ENCODE measurements at places on chromosomes 6 and 20.

DNA sequence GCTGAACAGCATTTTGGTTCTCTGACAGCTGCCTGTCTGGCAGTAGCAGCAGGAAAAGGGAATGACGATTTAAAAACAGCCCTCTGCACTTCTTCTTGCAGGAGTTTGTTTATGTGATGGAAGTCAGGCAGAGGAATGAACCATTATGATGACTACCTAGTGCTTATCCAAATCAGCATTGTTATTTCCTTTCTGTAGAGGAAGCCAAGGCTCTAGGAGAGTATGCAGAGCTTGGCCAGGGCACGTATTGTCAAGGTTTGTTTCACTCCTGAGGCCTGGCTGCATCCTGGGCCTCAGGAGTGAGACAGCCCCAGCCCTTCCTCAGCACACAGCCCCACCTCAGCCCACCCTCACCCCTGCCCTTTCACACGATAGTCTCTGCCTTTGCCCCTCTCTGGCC lies 68.5 kb downstream of the FAM229B start:
- peak; percentile 50 for DNase-seq

- no peak for DNase-seq
Measured at GRCh38 chr6:40588480-40588879, 1.3 kb upstream of the LRFN2 start.

DNA sequence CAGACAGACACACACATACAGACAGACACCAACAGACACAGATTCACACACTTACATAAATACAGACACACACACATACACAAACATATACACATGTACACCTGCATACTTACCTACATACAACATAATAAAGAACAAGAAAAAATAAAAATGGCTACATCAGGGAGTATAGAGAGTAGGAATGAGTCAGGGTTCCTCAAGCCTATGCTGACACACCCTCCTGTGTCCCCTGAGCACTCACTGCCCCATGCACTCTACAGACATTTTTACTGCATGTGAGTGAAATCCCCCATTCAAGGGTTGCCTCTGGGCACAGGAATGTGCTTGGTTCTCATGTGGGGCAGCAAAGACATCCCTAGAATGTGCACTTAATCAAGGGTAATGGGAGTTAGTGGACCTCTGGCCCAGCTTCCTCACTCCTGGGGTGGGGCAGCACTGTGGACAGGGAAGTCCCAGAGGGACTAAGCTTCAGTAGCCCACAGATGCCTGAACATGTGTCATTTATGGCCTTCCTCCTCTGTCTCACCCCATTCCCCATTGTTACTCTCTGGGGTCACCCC lies 185.9 kb upstream of the FOXA2 start:
- no peak for DNase-seq

DNA sequence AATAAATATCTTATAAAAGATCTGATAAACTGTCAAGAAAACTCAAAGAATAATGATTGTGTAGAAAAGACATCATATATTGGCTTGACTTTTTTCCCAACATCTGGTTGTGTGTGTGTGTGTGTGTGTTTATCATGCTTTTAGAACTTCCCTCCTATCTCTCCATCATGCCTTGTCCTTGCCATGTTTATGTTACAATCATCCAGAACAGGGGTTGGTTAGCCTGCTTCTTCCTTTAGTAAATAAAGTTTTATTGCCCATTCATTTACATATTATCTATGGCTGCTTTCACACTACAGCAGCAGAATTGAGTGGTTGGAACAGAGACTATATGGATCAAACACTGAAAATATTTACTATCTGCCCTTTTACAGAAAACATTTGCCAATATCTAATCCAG lies 52.8 kb upstream of the RIPOR2 start:
- no peak for DNase-seq

- no peak for DNase-seq
Measured at GRCh38 chr6:108395297-108395696, 100.4 kb downstream of the AFG1L start.

- DNase-seq, result peak; percentile 44
Measured at GRCh38 chr20:8021541-8022269, 2.1 kb upstream of the TMX4 start.

DNA sequence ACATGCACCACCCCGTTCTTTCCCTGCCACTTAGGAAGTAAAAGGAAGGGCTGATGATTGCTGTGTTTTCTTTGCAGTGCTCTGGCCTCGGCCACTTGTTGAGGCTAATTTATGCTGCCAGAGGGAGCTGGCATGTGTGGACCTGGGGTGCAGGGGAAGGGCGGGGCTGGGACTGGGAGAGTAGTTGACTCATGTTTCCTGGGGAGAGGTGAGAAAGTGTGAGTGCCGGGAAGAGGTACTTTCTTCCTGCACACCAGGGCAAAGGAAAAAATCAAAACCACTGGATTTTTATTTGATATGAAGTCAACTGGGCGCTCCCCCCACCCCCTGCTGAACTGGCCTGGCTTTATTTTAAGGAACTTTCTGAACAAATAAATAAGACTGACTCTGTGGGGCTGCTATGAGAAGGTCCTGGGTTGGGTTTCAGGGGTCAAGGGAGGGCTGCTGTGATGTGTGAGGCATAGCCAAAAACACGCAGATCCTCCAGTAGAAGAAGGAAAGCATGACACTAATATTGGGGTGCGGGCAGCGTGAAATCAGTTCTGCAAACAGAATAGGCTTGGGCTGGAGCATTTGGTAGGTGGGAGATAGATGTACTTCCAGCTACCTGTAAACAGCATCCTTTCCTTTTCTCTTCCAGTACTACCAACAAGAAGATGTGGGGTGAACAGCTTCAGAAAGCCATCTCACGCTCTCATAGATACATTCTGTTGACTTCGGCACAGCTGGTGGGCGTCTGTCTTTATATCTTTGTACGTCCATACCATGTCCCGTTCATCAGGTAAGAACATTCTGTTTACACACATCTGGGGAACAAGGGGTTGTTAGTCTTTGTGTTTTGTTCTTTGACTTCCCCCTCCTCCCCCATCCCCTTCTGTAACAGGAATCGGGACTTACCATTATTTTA lies 87.5 kb downstream of the SYNJ2 start:
- DNase-seq, result no peak

- DNase-seq, result no peak
Measured at GRCh38 chr6:14693301-14694192, 552.3 kb upstream of the JARID2 start.

DNA sequence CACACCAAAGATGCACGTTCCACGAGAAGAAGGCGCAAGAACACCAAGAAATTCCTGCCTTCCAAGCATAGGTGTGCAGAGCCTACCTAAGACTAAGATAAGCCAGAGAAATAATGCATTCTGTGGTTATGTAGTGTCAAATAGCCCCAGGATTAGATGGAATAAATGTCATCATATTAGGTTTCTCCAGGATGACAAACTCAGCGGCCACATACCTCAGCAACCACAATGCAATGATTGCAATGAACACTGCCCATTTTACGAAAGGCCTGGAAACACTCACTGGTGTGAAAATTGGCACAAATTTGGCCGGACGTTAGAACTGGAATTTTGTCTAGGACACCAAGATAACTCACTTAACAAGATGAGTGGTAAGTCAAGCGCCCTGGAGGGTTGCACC lies 129.7 kb downstream of the SLC22A3 start:
- no peak for DNase-seq

GRCh38 chr20:78338-78737 lies 9.1 kb upstream of the DEFB125 start:
- no peak for DNase-seq

GRCh38 chr20:48669946-48670605 lies 157.7 kb downstream of the PREX1 start:
- no peak for DNase-seq

DNA sequence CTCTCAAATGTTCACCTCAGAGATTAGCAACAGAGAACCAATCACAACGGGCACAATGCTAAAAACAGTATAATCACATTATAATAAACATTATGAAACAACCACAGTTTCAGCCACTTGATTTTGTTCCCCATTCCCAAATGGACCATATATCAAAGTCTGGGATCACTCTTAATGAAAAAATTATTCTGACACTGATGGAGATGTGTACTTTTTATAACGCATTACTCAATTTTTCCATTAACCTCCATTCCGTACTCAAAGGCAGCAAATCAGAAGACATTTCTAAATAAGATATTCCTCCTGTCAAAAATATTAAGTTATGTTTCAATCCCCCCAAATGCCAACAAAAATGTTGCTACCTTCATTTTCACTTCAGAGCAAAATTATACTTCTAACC lies 2.8 kb downstream of the CPNE1 start:
- DNase-seq, result no peak

DNA sequence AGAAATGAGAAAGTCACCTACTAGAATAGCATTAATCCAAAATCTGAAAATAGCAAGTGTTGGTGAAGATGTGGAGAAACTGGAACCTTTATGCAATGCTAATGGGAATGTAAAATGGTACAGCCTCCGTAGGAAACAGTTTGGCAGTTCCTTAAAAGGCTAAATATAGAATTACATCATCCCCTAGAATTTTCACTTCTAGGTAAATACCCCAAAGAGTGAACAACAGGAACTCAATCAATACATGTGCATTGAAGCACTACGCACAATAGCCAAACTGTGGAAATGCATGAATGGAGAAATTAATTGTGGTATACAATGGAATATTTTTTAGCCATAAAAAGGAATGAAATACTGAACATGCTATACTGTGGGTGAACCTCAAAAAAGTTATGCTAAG lies 982.0 kb upstream of the FLRT3 start:
- DNase-seq, result no peak

GRCh38 chr6:122438975-122439374 lies 32.6 kb downstream of the SERINC1 start:
- no peak for DNase-seq

GRCh38 chr6:137013738-137014602 lies 30.8 kb downstream of the IL20RA start:
- peak; percentile 64 for DNase-seq

DNA sequence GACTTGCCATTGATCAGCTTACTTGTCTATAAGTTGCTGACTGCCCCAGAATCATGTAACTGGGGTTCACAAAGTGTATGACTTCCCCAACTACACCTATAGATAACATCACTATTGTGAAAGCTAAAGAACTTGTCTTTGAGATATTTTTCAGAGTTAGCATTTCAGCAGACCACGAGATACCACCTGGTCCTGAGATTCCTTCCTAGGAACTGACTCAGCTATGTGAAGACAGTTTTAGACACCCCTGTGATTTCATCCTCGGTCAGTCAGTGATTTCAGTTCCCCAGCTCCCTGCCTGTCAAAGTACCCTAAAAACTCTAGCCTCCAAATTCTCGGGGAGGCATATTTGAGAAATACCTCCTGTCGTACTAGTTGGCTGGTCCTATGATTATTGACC lies 62.4 kb downstream of the TXNDC5 start:
- DNase-seq, result no peak
